ENCODE measurements at places on chromosomes 3 and 15.
A peak's percentile ranks its signal among the peaks of the same experiment; 100 is the strongest.

GRCh38 chr3:55717481-55717880 is 230.4 kb upstream of the WNT5A start:
- no peak for DNase-seq

- DNase-seq = peak; percentile 40
Measured at GRCh38 chr3:9862391-9863057, 17.5 kb downstream of the CIDEC start.

DNA sequence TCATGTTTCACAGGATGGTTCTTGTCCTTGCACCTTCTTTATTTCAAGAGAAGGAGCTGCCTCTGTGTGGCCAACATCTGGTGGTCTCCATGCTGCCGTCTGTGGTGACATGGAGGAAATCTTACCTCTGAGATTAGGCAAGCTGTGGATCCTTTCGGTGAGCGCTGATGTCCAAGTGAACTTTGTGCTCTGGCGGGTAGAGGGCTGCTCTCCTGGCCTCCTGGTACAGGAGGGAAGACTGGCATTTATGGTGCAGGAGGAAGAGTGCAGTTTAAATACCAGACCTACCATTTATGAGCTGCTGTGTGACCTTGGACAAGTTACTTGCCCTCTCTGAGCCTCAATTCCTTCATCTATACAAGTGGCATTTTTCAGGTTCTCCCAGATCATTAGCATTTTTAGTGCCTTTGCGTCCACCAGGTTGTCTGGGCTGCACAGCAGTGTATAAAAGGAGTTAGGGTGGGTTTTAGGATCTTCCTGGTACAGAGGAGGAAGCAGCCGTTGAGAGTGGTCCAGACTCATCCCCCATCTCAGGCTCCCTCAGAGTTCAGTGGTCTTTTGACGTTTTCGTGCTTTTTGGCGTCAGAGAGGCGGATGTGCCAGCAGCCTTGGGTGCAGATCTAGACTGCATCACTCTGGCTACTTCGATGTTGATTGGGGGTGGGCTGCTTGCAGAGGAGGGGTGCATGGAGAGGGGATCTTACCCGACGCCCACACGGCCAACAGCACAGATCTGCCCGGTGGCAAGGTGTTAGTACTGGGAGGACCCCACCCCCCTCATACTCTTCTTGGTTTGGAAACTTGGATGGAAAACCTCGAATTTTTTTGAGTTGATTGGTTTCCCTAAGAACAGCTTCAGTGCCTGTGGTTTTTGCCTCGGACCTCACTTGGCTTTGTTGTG is 162.2 kb downstream of the ITPR1 start:
- DNase-seq = no peak

- DNase-seq = no peak
Measured at GRCh38 chr3:138653567-138653966, 45.0 kb downstream of the FAIM start.

GRCh38 chr15:50057905-50058639 is 61.0 kb downstream of the ATP8B4 start:
- DNase-seq = no peak

DNA sequence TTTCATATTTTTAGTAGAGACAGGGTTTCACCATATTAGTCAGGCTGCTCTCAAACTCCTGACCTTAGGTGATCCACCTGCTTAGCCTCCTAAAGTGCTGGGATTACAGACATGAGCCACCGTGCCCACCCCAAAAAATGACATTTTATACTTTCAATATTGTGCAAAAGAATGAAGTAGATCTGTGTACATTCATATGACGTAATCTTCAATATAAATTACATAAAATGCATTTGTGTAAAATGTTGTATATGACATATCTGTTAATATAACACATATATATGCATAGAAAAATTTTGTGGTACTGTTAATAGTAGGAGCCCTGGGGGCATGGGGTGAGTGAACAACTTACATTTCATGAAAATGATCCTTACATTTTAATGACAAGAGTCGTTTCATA is 71.7 kb downstream of the RYR3 start:
- DNase-seq = no peak

GRCh38 chr15:101530224-101530958 is 40.9 kb upstream of the PCSK6 start:
- no peak for DNase-seq

- no peak for DNase-seq
Measured at GRCh38 chr3:5972586-5972985, 785.1 kb downstream of the EDEM1 start.

- peak; percentile 52 for DNase-seq
Measured at GRCh38 chr3:2770451-2770850, 339.7 kb downstream of the IL5RA start.

GRCh38 chr15:68781766-68782588 is 38.7 kb downstream of the ANP32A start:
- DNase-seq = no peak

- no peak for DNase-seq
Measured at GRCh38 chr3:171374260-171374659, 85.9 kb downstream of the TNIK start.

DNA sequence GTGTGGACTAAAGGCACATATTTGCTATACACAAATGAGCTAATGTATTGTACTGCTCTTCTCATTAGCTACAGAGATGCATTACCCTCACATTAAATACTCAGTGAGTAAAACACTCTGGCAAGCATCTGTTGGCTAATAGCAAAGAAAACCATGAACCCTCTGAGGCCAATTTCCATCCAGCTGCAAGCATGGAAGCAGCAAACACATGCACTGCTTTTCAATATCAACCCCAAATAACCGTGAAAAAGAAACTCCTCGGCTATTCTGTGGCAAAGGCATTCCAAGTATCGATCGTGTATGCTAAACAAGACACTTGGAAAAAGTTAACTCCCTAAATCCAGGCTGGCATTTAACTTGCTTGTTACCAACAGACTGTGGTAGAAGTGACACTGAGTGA is 67.0 kb downstream of the PEAK1 start:
- no peak for DNase-seq

DNA sequence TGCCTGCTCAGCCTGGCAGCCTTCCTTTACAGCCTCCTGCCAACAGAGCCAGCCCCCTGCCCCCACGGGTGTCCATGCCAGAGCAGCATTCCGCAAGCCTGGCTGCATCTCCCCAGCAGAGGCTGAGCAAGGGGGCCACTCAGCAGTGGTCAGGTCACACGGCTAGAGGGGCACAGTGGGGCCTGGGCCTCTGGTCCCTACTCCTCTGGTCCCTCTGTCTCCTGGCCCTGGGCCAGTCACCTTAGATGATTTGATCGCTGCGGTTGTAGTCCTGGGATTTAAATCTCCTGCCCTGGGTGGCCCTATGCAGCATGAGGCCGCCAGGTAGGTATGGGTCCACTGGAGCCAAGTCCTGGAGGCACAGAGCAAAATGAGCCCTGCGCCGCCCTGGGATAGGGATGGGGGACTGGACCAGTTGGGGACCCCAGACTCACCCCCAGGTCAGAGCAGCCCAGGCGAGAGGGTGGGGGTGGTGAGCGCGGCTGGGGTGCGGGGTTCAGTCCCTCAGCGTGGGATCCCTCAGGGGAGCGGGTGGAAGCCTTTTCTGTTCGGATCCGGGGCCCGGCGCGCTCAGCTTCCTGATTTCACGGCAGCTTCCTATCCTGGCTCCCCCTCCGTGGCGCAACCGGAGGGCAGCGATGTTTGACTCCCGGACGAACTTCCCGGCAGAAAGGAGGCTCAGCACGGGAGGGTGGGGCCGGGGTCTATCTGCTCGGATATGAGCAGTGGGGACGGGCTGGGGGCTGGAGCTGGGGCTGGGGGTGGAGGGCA is at the start of gene ZBTB47:
ZBTB47 (plus strand) TSS at position 138 of the 771 bp plus-strand sequence. CDS start 4,659 bp downstream, outside the sequence.
- no peak for DNase-seq

GRCh38 chr15:52290329-52290728 is 5.3 kb downstream of the MYO5C start:
- DNase-seq = no peak

- DNase-seq = no peak
Measured at GRCh38 chr3:190443257-190443656, 6.4 kb downstream of the TMEM207 start.

GRCh38 chr3:51671734-51672475 is 853 bp downstream of the TEX264 start:
- DNase-seq = peak; percentile 31

GRCh38 chr3:9345041-9345440 is 17.8 kb upstream of the THUMPD3 start:
- DNase-seq = no peak

DNA sequence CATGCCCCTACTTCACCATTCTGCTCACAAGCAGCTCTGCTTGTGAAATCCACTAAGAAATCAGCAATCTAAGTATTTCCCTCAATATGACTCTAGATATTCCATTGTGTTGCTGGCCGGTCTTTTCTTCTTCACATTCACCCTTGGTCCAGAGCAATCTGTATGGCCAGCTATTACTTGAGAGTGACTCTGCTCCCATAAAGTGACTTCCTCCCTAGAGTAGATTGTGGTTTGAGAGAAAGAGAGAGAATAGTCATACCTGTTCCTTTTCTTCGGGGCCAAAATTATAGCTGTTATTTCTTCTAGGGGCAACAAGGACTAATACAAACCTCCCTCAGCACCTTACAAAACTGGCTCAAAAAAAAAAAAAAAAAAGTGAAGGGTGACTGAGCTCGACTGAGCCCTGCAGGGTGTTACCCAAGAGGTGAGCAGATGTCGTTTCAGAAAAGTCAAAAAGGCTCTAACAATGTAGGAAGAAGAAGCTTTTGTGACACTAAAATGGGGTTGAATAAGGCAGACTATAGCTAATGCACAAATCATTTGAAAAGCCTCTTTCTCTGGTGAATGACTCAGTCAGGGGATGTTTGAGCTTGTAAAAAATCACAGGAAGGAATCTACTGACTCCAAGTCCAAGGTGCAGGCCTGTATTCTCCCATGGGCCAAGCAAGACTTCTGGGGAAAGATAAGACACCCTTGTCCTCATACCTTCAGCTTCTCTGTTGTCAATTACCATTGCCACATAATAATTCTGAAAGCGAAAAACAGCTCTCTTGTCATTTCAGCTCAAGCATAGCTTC is 161.0 kb upstream of the SLC24A5 start:
- DNase-seq = no peak

- no peak for DNase-seq
Measured at GRCh38 chr15:89455535-89455934, 40.8 kb downstream of the RHCG start.

DNA sequence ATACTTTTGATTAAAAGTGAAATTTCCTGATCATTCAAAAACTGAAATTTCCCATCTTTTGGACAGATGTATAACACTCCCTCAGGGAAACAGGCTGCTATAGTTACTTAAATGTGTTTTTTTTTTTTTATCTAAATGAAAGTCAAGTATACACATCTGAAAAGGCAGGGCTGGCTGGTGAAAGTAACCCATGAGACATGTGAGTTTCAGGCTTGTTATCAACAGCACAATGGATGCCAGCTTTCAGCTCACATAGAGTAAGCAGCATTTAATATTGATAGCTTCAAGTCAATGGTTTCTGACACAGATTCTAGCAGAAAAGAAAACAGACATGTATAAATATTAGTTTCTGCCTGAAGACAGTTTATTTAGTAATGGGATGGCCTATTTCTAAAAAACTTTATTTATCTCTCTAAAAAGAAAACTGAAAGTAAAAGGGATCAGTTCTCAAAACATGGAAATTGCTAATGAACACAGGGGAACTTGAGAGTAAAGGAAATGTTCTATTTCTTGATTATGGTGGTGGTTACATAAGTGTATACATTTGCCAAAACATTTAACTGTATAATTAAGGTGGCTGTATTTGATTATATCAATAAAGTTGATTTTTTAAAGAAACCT is 89.7 kb upstream of the CMC1 start:
- DNase-seq = no peak

DNA sequence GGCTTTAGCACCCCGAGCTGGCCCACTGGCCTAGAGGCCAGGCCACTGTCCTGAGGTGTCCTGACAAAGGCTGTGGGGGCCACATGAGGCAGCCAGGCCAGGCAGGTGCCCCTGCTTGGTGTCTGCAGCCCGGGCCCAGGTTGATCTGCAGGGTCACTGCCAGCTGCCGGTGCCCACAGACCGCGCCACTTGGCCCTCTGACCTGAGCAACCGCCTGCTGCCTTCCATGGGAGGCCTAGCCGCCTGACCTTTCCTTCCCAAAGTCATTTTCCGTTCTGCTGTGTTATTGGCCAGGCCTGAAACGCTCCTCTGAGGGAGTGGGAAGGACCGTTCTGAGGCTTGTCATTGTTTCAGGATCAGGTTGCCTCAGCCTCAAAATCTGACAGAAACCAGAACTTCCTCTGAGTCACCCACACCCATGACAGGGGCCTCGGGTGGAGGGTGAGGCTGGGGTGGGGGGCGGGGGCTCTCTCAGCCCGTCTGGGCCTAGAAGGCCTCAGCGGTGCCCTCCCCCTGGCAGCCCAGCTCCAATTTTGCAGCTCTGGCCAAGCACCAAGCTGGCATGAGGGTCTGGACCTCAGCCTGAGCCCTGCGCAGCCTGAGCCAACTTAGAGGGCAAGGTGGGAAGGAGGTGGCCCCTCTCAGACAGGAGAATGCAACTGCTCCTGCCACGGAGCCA is 140.7 kb upstream of the MEF2A start:
- DNase-seq = no peak

- DNase-seq = no peak
Measured at GRCh38 chr3:159657629-159658028, 331.0 kb upstream of the IL12A start.

- no peak for DNase-seq
Measured at GRCh38 chr3:37934631-37935289, 55.8 kb upstream of the VILL start.

DNA sequence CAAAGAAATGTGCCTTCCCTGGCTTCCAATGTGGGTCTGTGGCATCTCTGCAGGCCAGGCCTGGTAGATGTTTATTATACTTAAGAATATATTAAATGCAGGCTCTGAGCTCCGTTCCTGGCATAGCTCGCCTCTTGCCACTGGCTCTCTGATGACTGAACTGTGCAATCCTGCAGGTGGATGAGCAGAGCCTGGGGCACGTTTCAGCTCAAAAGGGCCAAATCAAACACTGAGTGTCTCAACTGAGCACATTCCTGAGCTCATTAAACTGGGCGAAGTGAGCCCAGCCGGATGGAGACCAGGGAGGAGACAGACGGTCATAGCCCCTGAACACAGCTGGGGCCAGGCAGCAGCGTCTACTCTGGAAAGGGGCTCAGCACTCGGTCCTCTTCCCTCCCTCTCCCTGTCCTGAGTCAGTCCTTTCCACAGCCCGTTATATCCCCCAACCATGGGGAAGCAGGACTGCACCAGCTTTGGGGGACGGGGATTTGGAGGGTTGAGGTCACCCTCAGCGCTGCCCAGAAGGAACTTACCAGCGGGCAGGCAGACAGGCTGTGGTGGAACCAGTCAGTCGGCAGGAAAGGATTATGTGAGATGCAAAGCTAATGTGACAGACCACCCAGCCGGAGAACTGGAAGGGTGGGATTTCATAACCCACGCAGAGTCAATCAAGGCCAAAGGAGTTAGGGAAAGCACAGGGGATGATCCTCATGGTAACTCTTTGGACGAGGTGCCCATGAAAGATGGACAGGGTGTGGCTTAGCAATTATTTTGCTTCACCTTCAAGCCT is 77.4 kb upstream of the ANKRD34C start:
- no peak for DNase-seq

DNA sequence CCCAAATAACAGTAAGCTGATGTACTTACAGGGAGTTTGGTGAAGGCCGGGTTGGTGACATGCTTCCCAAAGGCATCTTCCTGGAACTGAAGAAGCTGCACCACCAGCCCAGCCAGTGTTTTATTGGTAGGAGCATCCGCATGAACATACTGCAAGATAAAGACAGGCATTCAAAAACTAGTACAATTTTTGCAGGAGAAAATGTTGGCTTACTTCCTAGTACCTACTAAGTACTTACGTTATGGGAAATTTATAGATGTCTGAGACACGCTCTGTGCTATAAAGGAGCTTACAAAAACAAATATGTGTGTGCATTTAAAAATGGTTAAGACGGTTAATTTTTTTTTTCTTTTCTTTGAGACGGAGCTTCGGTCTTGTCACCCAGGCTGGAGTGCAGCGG is 8.9 kb downstream of the SMARCC1 start:
- DNase-seq = no peak

- peak; percentile 56 for DNase-seq
Measured at GRCh38 chr15:57235873-57236272, 140.4 kb upstream of the CGNL1 start.

Measured in neuronal stem cell (in vitro differentiated cells).